ENCODE measurements at places on chromosomes 16 and 17. TPM values are rescaled to one million over a fixed set of nuclear protein-coding genes. Genes with fewer than 3 reads are reported as not detected.

RPAIN gene
- 28.9 TPM for total RNA-seq

DNA sequence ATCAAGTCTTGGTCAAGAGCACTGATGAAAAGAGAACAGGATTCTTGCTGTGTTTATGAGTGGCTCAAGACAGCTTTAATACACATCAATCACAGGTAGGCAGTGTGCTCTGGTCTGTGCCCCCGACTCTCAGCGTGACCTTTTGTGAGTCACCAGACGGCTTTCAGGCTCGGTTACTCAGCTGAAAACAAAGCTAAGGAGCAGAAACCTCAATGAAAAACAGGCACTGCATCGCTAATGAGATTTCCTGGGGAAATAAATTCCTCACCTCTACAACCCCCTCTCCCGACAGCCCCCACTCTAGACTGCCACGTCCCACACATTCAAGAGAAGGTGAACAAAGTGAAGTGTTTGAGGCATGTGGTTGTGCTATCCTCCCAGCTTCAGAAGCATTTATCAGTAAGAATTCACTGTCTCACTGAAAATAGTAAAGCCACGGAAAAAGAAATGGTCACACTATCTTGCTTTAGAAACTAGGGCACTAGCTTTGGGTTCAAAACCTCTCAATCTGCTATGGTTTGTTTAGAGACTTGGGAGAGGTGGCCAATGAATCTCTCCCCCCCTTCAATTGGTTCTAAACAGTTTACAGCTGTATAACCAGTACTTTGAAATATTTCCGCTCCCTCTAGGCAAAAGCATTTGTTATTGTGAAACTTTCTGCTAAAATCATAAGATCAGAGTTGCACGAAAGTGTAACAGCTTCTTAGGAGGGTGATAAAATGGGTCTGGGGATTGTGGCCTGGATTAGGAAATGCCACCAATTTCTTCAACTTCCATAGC lies 199.5 kb upstream of the PMFBP1 start:
- no peak for DNase-seq

CCDC57 gene
- 11.5 TPM for total RNA-seq

EVI2B gene
- total RNA-seq, result 2.1 TPM

- no peak for DNase-seq
Measured at GRCh38 chr17:71176331-71176730, 944.5 kb upstream of the SOX9 start.

GRCh38 chr16:17529982-17530760 lies 59.4 kb upstream of the XYLT1 start:
- DNase-seq, result no peak

GRCh38 chr16:48409839-48410632 lies 24.8 kb upstream of the SIAH1 start:
- DNase-seq, result no peak
